NCI-H1105 treated with DMSO at 0.1 percent for 48 hours (cell line): ENCODE measurements at places on chromosomes 6 and 20.

DNA sequence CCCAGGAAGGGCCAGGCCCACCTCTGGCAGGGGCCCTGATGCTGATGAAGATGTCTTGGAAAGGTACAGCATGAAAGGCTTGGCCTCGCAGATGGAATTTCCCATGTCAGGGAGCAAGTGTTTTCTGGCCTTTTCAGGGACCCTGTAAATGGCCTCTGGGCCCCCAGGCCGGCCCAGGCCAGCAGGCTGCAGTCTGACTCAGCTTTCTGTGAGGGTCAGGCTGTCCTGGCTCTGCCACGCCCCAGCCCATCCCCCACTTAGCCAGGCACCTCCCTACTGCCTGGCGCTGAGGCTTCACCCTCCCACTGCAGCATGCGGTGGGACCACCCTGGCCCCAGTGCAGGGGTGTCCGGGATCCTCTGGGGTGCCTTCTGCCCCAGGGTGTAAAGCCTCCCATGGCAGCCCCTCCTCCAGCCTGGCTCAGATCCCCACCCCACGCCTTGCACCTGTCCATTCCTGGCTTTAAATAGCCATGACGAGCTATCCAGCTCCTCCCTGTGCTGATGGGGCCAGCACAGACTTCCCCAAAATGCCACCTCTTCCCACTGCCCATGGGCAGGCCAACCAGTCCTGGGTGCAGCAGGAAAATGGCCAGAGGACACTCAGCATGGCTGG lies 35.6 kb upstream of the GATA5 start:
- DNase-seq = no peak

DNA sequence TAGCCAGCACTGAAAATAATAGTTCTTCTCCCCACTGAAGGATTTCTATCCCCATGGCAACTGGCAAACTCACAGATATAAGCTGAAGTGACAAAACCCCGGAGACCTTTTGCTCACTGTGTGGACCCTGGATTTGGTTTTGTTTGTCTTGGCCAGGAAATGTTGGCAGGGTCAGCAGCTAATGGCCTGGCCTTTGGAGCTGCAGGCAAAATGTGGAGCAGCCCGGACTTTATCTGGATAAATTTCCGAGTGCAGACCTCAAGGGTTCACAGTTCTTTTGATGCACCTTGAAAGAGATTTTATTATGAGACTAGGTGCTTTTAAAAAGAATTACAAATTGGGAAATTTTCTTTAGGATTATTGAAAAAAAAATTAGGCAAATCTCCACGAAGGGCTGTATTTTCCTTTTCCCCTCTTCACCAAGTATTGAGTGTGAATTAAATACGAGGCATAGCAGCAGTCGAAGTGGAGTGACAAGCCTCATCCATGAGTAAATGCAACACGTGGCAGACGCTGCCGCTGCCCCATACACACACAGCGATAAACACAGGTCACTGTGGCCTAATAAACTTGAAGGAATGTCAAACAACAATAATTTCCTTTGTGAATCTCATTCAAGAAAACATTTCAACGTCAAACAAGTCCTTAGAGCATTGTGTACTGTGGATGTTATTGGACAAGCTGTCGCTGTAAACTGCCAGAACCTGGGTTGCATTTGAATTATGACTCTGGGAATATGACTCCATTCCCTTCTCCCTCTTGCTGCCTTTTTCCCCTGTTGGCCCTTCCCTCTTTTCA lies 35.1 kb upstream of the CCN6 start:
- DNase-seq = no peak

DNA sequence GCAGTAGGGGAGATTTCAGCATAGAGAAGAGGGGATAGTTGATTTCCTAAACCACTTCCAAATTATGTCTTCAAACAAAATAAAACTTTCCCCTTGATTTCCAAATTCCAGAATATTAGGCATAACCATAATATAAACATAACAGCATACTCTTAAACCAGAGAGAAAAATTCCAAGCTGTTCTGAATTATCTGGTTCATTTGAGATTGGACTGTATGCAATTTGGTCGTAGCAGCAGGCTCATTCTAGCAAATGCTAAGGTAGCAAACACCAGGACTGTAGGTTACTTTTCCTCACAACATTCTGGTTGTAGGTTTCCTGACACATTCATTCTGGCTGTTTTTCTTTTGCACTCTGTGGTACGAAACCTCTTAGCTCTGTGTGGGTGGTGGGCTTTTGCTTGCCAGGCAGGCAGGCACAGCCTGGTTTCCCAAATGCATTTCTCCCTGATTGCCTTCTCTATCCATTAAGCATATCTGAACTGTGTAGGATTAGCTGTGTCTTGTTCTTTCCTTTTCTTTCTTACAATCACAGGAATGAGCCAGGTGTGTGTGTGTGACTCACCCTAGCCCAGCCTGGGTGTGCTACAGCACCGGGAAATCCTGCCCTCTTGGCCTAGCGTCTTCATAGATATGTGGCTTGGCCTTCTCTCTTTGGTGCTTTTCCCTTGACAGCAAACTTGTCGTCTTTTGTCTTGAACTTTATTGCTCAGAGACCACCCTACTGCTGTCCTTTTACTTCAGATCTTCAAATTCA lies 77.1 kb downstream of the JARID2 start:
- DNase-seq = no peak

- DNase-seq = no peak
Measured at GRCh38 chr20:8163543-8163942, 31.5 kb downstream of the PLCB1 start.

- DNase-seq = no peak
Measured at GRCh38 chr20:11205769-11206362, 532.1 kb upstream of the JAG1 start.

- no peak for DNase-seq
Measured at GRCh38 chr6:116388924-116389323, 18.2 kb downstream of the DSE start.

DNA sequence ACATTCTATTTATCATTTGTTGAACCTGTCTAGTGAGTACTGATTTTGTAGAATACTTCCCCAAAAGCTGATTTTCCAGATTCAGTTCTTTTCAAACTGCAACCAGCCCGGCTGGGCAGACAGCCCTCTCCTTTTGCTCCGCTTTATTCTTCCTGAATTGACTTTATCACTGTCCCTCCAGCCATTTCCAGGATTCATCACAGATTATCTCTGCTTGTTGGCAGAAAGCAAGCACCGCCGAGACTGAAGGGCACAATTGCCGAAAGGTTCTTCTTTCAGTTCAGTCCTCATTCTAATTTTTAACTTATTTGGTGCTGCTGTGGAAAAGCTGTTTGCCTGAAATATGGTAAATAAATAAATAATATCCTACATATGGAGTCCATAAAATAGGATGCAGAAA lies 369.1 kb upstream of the FLRT3 start:
- no peak for DNase-seq

- DNase-seq = no peak
Measured at GRCh38 chr6:158358450-158359077, 46.3 kb downstream of the TULP4 start.

DNA sequence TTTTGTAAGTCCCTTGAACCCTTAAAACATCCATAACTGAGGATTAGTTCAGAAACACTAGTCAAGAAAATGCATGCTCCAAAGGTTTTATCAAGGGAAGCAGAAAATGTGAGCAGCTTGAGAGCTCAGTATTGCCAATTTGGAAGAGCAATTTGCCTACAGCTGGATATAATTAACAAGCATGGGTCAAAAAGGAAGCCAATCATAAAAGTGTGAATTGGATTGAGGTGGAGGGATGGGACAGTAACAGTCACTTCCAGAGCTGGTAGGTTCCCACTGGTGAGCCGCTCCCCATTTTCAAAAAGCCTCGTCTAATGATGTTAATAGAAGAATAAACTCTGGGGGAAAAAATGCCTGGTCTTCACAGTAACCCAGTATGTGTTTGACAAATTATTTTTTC lies 5.0 kb upstream of the PTPRK start:
- DNase-seq = peak; percentile 60

GRCh38 chr6:108627692-108628550 lies 67.2 kb downstream of the FOXO3 start:
- DNase-seq = peak; percentile 89

DNA sequence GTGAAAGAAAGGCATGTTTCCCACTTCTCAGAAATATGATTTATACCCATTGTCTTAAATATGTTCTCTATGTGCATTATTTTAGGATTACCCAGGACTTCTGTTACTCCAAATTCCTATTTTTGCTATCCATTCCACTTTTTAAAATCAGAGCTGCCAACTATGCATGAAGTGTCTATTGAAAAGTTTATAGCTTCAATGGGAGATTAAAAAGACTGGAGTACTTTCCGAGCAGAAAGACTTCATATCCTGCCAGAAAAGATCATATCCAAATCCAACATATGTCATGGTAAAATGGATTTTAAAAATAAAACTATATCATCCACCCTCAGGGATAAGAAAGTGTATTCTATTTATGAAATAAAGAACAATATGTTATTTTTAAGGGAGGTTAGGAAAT lies 212.7 kb downstream of the COL12A1 start:
- no peak for DNase-seq

DNA sequence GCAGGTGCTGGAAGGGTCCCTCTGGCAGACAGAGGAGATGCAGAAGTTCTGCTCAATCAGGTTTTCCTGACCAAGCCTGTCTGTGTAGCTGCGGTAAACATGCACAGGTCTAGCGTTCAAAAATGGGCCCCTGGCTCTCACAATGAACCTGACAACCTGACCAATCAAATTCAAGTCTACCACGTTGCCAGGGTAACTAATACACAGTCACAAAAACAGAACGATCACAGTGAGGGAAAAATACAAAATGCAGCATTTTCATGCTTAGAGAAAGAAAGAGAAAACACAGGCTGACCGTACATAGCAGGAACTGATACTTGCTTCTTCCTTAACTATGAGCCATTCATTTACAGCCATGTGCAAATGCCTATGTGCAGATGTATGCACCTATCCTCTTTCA lies 353.1 kb upstream of the TSHZ2 start:
- DNase-seq = no peak

- DNase-seq = no peak
Measured at GRCh38 chr20:35626386-35627001, 10.9 kb downstream of the SPAG4 start.

GRCh38 chr6:168221497-168222079 lies 98.0 kb downstream of the DACT2 start:
- no peak for DNase-seq

- DNase-seq = peak; percentile 12
Measured at GRCh38 chr20:8305449-8305978, 173.4 kb downstream of the PLCB1 start.

DNA sequence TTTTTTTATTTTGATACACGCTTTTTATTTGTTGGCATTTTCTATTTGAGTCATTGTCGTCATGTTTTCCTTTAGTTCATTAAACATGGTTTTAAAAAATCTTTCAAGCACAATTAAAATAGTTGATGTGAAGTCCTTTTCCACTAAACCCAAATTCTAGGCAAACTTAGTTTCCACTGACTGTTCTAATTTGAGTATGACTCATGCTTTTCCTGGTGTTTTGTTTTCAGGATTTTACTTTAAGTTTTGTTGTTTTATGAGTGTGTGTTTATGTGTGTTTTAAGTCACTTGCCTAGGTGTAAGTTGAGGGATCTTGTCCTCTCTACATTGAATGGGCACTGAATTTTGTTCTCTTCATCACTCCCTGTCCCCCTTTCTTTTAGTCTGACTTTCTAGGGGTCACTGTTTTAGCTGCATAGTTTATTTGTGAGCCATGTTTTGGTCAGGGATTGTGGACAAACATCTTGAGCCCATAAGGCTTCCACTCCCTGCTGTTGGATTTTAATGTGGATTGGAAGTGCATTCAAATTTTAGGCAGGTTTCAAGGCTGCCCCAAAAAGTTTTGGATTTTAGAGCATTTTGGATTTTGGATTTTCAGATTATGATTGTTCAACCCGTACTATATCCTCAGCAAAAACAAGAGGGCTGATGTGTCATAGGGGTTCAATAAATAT lies 94.8 kb downstream of the CDYL start:
- no peak for DNase-seq

- no peak for DNase-seq
Measured at GRCh38 chr6:109706513-109706912, 15.4 kb downstream of the FIG4 start.

DNA sequence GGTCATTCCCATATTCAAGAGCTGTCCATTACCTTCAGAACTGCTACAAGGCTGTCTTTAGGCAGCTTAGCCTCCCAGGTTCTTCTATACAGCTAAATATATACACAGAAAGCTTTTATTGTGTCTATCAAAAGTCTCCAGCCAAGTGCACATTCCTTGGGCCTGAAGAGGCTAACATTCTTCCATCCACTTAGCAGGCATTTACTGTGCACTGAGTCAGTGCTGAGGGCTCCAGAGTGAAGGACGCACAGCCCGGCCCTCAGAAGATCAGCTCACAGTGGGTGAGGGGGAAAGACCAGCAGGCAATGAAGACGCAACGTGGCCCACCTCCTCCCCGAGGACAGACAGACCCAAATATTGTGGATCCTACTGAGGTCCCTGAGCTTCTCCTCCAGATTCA lies 569.9 kb downstream of the CDH26 start:
- no peak for DNase-seq

DNA sequence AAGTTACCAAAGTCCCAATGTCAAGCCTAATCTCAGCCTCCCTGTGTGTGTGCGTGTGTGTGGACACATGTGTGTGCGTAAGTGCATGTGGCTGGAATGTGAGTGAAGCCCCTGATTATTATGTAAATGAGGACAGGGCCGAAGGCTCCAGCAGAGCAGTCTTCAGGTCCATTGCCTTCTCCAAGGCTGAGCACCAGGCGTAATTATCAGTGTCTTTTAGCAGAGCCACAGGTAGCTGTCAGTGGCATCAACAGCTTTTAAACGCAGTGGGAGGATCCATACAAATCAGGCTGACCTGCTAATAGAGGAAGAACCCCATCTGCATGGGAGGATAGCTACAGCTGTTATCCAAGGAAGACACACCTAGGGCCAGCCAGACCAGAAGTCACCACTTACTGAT lies 324.3 kb upstream of the MOCS1 start:
- DNase-seq = no peak

- DNase-seq = no peak
Measured at GRCh38 chr6:46605091-46605797, 47.4 kb downstream of the CYP39A1 start.

DNA sequence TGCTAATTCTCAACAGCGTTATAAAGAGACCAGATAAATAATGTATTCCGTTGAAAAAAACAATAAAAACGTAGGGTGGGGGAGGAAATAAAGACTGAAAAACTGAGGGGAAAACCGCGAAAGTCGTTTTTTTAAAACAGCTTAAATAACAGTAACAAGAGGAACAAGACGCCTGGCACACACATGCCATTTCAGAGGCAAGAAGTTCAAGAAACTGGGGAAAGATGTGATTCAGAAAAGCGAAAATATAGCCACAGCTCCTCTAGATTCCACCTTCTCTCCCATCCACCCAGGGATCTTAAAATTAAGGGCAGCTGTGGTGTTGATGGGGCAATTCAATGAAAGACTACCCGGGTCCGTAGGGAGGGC lies 1.3 kb downstream of the EPB41L2 start:
- DNase-seq = no peak

DNA sequence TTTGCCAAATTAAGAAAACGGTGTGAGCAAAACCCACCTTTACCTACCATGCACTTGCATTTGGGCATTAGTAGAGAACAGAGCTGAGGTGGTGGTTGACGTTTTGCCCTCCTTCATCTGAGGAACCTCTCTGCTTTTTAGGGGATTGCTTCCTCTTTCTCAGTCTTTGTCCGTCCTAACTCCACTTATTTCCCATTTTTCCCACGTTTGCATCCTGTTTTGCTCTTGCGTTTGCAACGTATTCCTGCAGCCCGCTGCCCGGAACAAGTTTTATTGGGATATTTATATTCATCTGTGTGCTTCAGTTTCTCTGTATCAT lies 374 bp upstream of the SERINC1 start:
- DNase-seq = no peak
